Amniotic stem cell (primary cell): ENCODE measurements at places on chromosomes 3 and 15.

GRCh38 chr3:149657321-149657925, 402 bp downstream of the WWTR1 start:
- peak; percentile 82 for DNase-seq

DNA sequence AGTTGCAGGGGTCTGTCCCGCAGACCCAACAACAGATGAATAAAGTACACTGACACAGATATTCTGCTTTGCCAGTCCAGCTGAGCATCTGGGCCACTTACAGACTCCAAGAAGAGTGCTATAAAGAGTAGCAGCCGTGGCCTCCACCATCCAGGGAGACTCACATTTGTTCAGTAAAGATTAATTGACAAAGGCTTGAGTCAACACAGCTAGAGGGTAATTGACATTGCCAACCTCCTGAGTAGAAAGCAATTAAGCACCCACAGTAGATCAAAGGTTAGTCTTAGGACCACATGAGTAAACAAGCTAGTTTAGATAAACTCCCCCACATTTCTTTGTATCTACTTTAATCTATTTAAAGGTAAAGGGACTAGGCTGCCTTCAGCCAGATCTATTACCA, 16.3 kb upstream of the CRTC3 start:
- DNase-seq = no peak

GRCh38 chr15:70636540-70637165, 126.7 kb downstream of the UACA start:
- no peak for DNase-seq

DNA sequence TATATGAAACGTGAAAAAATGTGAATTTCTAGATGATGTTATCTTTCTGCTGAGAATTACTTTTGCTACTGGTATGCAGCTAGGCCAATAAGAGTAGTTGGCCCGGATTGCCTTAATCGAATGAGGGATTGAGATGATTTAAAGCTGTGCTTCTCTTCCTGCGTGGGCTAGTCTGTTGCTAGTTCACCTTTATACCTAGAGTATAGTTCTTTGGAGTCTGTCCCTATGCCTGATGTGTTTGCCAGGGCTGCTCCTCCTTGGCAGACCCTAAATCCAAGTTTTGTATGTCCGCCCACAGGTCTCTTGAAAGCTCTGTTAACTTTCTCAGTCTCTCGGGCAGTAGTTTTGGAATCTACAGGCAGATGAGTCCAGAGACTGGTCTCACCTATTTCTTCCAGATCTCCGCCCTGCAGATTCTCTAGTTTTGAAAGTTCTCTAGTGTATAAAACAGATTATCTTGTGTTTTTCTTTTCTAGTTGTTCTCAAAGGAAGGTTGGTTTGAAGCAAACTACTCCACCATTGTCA, 64.9 kb downstream of the MEF2A start:
- no peak for DNase-seq

DNA sequence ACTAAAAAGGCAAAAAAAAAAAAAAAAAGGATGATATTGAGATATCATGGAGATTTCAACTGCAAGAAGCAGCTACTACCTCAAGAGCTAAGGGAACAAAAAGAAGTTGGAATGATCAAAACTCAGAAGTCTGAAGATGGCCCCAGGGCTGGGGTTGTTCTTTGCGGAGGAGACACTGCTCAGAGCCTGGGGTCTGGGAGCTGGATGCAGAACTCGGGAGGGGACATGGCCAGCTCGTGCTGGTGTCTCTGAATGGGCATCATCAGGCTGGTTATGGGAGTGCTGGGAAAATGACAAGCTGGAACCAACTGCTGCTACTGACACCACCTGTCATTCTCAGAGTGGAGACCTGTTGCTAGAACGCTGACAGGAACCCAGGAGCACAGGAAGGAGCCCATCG, 14.2 kb upstream of the ADIPOQ start:
- no peak for DNase-seq

GRCh38 chr3:159137949-159138348, 336.1 kb downstream of the MFSD1 start:
- no peak for DNase-seq

DNA sequence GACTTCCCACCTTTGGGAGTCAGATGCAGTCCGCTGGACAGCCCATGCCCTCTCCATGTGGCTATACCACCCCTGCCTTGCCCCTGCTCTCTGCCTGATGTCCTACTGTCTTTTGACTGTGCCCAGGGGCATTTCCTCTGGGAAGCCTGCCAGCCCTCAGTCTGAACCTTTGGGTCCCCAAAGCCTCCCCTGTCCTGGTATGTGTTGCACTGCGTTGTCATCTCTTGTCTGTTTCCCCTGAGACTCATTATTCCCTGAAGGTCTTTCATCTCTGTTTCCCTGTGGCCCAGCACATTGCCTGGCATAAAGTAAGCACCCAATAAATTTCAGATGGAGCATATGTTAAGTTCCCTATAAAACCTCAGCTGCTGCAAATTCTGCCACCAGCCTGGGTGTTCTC, 236.6 kb upstream of the CTDSPL start:
- DNase-seq = no peak

DNA sequence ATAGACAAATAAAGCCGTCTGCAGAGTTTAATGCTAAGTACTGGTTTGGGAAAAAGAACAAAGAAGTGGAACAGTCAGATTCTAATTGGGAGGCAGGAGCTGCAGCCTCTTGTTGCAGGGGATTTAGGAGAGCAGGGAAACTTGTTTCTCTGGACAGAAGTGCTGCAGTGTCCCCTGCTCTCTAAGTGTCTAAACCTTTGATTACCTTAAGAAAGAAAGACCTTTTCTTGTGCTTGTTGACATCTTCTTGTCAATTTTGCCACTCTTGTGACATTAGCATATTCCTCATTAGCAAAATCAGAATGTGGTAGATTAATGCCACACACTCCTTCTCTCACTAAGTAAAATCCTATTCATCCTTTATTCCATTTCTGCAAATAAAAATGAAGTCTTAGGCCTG, 38.8 kb downstream of the TRAT1 start:
- no peak for DNase-seq

DNA sequence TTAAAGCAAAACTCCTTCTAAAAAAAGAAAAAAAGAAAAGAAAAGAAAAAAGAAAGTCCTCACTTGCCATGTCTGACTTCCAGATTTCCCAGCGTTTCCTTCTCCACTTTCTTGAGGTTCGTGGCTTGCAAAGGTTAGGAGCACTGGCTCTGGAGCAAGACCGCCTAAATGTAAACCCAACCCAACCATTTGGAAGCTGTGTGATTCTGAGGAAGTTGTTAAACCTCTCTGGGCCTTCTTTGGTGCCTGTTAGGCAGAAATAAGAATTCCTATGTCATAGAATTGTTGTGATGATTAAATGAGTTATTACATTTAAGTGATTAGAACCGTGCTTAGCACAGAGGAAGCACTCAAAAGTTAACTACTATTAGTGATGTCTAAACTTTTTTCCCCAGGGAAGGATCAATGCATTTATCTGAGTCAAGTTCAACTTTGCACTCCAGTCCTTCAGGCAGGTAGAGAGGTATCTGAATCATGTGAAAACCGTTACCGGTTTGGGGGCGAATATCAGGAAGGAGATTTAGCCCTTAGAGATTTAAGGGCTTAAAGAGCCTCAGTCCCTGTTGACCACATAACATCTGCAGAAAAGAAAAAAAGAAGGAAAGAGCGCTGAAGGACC, 78.3 kb upstream of the HES1 start:
- DNase-seq = no peak

DNA sequence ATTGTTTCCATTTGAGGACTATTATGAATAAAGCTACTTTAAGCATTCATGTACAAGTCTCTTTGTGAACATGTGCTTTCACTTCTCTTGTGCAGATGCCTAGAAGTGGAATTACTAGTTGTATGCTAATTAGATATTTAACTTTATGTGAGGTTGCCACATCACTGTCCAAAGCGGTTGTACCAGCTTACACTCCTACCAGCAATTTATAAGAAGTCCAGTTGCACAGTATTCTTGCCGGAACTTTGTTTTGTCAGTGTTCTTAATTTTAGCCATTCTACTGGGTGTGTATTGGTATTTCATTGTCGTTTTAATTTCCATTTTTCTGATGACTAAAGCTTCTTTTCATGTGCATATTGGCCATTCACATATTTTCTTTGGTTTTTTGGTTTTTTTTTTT, 29.1 kb downstream of the SEMA3G start:
- no peak for DNase-seq

DNA sequence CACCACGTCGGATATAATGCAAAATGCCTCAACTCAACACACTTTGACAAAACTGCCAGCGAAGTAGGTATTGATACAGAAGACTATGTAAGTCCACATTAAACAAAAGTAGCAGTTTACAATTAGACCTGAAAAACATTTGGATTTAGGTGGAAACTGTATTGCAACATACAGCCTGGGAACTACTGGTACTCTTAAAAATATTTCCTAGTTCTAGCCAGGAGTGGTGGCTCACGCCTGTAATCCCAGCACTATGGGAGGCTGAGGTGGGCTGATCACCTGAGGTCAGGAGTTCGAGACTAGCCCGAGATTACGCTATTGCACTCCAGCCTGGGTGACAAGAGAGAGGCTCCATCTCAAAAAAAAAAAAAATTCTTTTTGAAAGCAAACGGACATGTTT, 246.2 kb downstream of the ZBTB20 start:
- no peak for DNase-seq

DNA sequence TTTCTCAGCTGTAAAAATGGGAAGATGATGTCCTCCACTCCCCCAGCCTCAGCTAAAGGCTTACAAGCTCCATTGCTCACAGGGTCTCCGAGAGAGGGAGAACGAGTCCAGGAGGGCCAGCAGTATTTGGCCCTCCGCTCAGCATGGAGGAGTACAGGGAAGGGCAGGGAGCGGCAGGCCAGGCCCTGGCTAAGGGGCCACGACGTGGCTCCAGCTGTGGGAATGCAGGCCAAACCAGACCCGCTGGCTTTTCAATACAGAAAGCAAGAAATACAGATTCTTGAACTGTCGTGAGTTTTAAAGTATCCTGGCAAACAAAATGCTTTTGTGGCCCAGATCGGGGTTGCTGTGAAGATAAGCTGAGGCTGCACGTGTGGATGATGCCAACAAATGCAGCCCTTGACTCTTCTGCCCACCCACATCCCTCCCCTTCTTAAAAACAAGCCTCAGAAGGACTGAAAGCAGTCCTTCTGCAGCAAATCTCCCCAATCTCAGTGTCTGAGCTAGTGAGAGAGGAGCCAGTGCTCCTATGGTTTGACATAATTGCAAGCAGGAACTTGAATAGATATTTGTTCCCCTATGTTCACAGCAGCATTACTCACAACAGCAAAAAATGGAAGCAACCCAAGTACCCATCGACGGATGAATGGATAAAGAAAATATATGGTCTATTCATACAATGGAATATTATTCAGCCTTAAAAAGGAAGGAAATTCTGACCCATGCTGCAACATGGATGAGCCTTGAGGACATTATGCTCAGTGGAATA, 18.5 kb upstream of the FBLN2 start:
- DNase-seq = no peak

DNA sequence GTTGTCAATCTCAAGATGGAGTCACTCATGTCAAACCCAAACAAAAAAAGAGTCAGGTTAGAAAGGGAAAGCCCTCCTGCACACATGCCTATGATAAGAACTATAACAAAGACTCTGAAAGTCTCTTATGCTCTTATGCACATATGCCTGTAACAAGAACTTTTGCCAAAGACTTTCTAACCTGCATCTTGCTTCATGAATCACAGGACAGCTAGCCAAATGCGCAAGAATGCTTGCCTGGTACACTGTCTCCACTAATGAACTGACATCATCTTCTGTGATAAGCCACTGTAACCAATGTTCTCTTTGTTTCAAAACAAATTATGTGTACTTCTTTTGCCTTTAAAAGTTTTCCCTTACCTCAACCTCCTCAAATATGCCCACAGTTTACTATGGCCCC, 18.2 kb upstream of the EHHADH start:
- no peak for DNase-seq

GRCh38 chr3:129445471-129445870, 5.4 kb downstream of the IFT122 start:
- DNase-seq = no peak

DNA sequence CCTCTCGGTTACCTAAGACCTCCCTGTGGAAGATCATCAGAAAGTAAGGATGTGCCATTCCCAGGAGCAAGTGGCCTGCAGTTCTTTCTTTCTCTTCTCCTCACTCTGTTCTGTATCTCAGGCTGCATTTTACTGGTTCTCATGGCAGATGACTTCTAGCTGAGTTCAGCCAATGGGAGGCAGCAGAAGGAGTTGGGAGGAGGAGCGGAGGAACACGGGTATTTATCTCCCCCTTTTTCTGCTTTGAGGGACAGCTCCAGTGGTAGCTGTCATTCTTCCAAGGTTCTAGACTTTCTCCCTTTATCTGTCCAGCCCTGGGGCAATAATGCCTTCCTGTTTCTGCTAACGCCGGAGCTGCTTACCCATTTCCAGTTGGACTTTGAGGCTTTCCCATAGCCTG, 339.9 kb downstream of the NR2F2 start:
- no peak for DNase-seq

DNA sequence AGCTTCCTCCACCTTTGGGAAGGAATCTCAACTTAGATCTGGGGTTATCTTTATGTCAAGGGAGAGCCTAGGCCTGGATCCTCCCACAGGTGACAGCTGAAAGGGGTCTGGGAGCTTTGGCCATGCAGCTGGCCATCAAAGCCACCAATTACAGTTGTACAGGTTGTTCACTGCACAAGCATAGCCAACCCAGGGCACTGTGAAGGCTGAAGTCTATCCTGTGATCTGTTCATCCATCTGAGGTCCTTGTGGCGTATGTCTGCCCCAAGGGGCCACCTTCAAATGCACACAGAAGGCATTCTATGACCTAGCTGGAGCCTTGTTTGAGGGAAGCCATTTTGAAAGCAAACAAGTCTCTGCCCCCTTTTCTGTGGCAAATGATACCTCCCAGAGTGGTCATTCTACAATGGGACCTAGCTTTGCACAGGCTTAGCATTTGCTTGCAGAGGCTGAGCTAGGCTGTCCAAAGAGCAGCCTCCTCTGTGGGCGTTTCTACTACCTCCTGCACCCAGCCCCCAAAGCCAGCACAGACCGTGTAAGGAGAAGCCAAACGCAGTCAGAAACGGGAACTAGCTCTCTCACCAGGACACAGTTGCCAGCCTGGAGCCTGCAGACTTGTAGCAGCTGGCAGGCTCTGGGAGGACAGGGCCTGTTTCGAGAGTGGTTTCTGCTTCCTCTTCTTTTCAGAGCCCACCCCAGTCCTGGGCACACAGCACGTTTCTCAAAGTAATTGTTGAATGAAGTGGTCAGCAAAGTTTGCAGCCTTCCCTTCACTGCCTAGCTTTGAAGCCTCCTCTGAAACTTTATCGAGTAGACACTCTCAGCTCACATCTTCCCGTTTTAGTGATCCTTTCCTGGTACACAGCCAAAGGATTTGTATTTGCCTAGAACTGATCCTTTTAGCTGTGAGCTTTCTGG, 157.3 kb upstream of the SMAD3 start:
- no peak for DNase-seq

GRCh38 chr3:197811343-197811742, 20.3 kb downstream of the LRCH3 start:
- no peak for DNase-seq

GRCh38 chr3:25536521-25537391, 108.7 kb downstream of the RARB start:
- DNase-seq = no peak

GRCh38 chr3:159127021-159127392, 325.2 kb downstream of the MFSD1 start:
- no peak for DNase-seq
